ENCODE measurements at places on chromosomes 6 and 20.

GRCh38 chr6:46368169-46368536 lies 123.1 kb downstream of the RCAN2 start:
- DNase-seq: no peak

GRCh38 chr6:101352316-101352715 lies 41.2 kb upstream of the GRIK2 start:
- no peak for DNase-seq

DNA sequence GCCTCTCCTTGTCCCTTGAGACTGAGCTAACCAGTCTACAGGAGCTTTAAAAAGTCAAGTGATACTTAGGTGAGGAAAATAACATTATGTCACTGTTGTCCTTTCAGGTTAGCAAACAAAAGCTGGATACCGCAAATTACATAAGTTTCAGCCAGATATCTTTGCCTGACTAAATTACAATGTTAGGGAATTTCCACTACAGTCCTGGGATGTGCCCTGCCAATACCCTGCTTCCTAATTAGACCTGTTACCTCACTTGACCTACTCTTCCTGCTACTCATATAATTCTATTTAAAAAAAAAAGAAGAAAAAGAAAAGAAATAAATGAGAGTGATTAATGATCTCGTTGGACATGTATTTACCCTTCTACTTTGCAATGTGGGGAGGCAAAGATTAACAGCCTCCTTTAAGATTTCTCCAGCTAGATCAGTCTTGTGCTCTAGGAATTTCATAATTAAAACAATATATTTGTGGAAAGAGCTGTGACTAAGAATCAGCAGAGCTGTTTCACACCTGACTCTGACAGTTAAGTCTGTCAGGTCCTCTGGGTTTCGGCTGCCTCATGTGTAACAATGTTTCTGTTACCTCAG lies 318.9 kb downstream of the HDGFL1 start:
- no peak for DNase-seq

- no peak for DNase-seq
These were observed 7.4 kb upstream of the AHCY start for GRCh38 chr20:34310481-34311117.

- no peak for DNase-seq
These were observed 191.1 kb downstream of the EYA4 start for GRCh38 chr6:133432021-133432989.

DNA sequence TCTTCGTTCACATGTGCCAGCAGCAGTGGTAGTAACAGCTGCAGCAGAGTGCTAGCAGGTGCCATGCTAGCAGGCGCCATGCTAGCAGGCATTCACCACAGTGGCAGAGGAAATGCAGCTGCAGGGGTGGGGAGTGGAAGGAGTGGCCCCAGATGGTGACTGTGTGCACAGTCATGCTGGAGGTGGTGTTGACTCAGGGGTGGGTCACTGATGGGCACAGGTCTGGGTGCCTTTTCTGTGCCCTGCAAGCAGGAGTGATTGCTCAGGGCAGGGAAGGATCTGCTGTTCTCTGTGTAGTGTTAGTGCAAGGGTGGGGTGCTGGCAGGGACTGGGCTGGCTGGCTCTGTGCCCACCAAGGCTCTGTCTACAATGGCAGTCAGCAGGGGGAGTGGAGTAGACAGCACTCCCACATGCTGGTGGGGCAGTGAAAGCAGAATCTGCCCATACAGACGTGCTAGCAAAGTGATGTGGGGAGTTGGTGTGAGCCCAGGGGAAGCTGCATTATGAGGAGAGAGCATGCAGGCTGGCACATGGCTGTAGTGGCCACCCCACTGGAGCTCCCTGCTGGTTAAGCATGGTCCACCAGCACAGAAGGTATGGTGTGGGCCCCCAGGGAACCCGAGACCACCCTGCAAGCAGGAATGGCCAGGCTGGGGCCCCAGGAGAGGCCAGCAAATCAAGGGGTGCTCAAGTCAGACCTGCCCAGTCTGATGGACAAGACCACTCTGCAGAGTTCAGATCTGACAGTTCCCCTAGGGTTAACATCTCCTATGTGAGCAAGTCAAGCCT lies 11.4 kb upstream of the TSPYL4 start:
- peak; percentile 39 for DNase-seq

DNA sequence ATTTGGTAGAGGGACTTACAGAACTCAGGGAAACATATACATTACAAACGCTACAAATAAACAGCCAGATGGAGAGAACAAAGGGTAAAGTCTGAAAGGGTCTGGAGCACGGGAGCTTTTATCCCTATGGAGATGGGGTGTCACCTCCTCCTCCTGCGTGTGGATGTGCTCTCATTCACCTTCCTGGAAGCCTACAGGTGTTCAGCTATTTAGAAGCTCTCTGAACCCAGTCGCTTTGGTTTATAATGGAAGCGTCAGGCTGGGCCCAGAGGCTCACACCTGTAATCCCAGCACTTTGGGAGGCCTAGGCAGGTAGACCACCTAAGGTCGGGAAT lies 17.7 kb upstream of the ITCH start:
- no peak for DNase-seq

GRCh38 chr20:36881888-36882287 lies 6.0 kb downstream of the TLDC2 start:
- DNase-seq: no peak

- no peak for DNase-seq
These were observed 11.9 kb upstream of the PM20D2 start for GRCh38 chr6:89133981-89134380.

- DNase-seq: no peak
These were observed 43.7 kb downstream of the THEMIS start for GRCh38 chr6:127857051-127857637.

- peak; percentile 15 for DNase-seq
These were observed 2.0 kb upstream of the PLCG1 start for GRCh38 chr20:41135187-41135887.

GRCh38 chr6:13848522-13849150 lies 34.3 kb upstream of the MCUR1 start:
- no peak for DNase-seq

- DNase-seq: peak; percentile 55
These were observed 86.0 kb downstream of the DHX35 start for GRCh38 chr20:39048000-39048696.

DNA sequence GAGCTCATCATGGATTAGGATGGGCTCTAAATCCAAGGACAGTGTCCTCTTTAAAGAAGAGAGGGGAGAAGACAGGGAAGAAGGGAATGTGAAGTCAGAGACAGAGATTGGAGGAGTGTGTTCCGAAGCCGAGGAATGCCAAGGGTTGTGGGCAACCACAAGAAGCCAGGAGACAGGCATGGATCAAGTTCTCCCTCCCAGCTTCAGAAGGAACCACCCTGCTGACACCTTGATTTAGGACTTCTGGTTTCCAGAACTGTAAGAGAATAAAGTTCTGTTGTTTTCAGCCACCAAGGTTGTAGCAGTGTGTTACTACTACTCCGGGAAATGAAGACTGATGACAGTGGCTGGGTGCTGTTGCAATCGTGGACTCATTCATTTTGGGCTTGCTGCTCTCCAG lies 120.1 kb downstream of the RPS12 start:
- no peak for DNase-seq

- DNase-seq: no peak
These were observed 114.1 kb downstream of the LRFN2 start for GRCh38 chr6:40473026-40473425.

- DNase-seq: no peak
These were observed 3.9 kb upstream of the ZBP1 start for GRCh38 chr20:57624124-57624523.

GRCh38 chr6:98516866-98517265 lies 317.5 kb upstream of the POU3F2 start:
- no peak for DNase-seq

- no peak for DNase-seq
These were observed 440.8 kb downstream of the UTRN start for GRCh38 chr6:144725736-144726522.

GRCh38 chr20:57680131-57680716 lies 29.6 kb downstream of the PMEPA1 start:
- DNase-seq: no peak

GRCh38 chr6:167238694-167239467 lies 52.2 kb upstream of the UNC93A start:
- no peak for DNase-seq

GRCh38 chr20:48736231-48736630 lies 91.6 kb downstream of the PREX1 start:
- no peak for DNase-seq

DNA sequence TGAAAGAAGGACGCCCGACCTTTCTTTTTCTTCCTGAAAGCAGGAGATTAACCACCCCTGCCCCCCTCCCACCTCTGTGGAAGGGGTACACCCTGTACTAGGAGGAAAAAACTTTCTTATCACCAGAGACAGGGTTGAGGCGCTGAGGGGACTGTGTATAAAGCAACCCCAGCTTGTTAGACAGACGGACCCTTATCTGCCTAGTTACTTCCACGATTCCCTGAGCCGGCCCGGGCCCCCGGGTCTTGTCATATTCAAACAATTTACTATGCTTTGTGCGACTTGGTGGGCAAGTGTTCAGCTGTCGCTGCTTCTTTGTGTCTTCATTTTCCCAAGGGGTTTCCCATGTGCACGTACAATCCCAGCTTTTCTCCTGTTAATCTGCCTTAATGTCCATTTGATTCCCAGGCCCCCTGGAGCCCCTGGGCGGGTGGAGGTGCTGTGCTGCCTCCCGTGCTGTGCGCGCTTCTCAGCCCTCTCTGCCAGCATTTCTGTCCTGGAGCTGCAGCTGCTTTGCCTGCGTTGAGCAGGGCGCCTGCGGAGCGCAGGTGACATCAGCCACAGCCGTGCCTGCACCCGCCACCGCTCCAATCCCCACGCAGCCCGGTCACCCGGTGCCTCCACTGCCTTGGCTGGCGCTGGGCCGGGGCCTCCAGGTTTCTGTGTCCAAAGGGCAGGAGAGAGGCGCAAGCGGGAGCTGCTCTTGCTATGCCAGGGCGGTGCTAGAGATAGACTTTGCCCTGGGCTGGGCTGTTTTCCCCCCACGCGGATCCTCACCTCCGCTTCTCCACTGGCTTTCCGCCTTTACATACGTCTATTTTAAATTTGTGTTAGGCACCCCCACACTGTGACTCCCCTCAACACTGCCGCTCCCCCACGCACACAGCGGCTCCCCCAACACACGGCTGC lies 96.2 kb downstream of the TTLL2 start:
- DNase-seq: no peak

GRCh38 chr6:52649536-52650160 lies 21.3 kb upstream of the TMEM14A start:
- DNase-seq: no peak

GRCh38 chr6:69813508-69813907 lies 16.7 kb upstream of the LMBRD1 start:
- DNase-seq: no peak

DNA sequence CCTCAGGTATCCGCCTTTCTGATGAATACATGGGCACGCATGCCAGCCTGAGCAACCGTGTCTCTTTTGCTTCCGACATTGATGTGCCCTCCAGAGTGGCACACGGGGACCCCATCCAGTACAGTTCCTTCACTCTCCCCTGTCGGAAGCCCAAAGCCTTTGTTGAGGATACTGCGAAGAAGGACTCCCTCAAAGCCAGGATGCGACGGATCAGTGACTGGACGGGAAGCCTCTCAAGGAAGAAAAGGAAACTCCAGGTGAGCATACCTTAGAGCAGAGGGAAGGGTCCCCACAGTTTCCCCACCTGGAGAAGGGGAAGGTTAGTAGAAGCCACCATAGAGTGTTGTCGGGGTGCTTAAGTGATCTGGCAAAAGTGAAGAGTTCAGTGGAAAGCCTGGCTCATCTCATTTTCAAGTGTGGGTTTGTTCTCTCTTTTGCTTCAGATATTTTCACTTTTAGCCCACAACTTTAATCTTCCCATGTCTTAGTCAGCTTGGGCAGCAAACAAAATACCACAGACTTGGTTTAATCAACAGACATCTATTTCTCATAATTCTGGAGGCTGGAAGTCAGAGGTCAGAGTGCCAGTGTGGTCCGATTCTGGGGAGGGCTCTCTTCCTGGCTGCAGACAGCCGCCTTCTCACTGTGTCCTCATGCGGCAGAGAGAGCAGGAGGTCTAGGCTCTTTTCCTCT lies 133.5 kb upstream of the CLDN20 start:
- no peak for DNase-seq
